ENCODE measurements at places on chromosomes 13 and 19.
A peak's percentile ranks its signal among the peaks of the same experiment; 100 is the strongest.

DNA sequence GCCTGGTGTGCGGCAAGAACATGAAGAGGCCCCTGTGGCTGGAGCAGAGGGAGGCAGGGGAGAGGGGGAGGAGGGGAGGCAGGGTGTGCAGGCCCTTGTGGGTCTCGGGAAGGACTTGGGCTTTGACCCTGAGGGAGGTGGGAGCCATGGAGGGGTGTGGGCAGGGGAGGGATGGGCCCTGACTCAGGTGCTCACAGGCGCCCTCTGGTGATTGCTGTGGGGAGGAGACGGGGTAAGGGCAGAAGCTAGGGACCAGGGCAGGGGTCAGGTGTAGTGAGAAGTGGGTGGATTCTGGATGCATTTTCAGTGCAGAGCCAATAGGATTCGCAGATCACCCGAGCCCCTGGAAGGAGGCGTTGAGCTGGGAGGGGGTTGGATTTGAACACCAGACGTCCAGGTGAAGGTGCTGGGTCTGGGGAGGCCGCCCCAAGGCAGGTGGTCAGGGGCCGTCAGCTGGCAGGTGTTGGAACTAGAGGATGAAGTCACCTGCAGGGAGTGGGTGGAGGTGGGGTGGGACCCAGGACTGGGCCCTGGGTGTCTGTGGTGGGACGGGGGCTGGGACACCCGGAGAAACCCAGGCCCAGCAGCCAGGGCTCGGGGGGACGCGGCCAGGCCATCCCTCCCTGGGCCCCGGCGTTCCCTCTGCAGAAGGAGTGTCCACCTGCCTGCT lies 185.4 kb downstream of the KDM4B start:
- DNase-seq, result no peak

DNA sequence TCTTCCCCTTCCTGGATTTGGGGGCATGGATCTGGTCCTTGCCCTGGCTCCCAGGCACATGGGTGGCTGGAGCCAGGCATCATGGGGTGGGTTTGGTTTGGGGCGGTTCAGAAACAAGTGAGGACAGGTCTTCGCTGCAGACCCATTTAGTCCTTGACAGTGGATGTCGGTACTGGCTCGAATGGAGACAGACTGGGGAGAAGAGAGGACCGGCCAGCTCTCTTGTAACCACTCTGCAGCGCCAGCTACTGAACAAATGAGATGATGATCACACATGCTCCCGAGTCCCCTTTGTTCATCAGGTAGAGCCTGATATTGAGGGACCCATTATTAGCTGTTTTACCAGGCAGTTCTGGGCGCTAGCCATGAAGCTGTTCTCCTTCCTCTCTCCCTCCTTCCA lies 64.5 kb downstream of the CHST8 start:
- no peak for DNase-seq

DNA sequence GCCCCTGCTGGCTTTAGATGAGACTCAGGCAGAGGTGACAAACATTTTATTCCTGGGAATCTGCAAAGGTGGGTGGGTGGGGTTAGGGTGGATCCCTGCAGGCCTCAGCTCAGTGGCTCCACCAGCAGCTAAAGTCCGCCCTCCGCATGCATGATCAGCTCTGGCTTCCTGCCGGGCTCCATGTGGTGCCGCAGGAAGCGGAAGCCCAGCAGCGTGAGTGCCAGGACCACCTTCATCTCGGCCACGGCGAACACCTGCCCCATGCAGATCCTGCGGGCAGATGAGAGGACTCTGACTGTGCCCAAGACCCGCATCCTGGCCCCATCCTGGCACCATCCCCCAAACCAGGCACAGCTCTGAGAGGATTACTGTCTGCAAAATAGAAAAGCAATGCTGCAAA lies 26.3 kb downstream of the CYP4F2 start:
- no peak for DNase-seq

GRCh38 chr19:56155124-56155687 lies 14.1 kb downstream of the ZNF444 start:
- no peak for DNase-seq

DNA sequence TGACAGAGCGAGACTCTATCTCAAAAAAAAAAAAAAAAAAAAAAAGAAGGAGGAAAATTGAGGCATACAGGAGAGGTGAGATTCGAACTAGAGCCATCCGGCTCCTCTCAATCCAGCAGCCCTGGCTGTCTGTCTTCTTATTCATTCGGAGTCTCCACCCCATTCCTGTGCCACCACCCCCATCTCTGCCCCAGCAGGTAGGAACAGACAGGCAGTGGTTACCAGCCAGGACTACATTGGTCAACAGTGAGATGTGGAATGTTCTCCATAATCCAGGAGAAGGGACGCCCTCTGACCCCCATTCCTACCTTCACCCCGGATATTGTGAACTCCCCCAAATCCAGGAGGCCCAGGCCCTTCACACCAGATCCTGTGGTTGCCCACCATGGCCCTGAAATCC lies 6.6 kb upstream of the S1PR2 start:
- no peak for DNase-seq

DNA sequence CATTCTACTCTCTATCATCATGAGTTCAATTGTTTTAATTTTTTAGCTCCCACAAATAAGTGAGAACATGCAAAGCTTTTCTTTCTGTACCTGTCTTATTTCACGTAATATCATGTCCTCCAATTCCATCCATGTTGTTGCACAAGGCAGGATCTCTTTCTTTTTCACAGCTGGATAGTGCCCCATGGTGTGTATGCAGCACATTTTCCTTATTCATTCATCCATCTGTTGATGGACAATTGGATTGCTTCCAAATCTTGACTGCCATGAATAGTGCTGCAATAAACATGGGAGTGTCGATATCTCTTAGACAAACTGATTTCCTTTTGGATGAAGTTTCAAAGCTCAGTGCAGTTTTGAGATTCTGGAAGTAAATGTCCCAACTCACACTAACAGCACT lies 326.9 kb downstream of the FGF9 start:
- no peak for DNase-seq

DNA sequence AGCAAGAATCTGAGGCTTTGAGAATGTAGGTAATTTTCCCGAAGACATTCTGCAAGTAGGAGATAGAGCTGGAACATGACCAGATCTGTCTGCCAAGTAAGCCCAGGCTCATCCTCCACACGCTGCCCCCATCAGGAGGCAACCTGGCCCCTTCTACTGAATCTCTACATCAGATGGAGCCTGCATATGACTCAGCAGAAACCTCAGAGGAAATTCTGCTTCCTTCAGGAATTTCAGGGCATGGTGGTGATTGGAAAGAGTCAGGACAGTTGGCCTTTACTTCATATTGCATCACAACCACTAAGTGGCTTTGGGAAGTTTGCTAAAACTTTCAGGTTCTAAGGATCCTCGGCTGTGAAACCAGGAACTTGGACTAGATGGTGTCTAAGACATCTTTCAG lies 85.2 kb downstream of the LRRC63 start:
- DNase-seq, result no peak

- no peak for DNase-seq
Observed at GRCh38 chr13:68970532-68970931, 1137.1 kb upstream of the ATXN8OS start.

- DNase-seq, result no peak
Observed at GRCh38 chr13:99968521-99969452, 2.8 kb downstream of the ZIC5 start.

DNA sequence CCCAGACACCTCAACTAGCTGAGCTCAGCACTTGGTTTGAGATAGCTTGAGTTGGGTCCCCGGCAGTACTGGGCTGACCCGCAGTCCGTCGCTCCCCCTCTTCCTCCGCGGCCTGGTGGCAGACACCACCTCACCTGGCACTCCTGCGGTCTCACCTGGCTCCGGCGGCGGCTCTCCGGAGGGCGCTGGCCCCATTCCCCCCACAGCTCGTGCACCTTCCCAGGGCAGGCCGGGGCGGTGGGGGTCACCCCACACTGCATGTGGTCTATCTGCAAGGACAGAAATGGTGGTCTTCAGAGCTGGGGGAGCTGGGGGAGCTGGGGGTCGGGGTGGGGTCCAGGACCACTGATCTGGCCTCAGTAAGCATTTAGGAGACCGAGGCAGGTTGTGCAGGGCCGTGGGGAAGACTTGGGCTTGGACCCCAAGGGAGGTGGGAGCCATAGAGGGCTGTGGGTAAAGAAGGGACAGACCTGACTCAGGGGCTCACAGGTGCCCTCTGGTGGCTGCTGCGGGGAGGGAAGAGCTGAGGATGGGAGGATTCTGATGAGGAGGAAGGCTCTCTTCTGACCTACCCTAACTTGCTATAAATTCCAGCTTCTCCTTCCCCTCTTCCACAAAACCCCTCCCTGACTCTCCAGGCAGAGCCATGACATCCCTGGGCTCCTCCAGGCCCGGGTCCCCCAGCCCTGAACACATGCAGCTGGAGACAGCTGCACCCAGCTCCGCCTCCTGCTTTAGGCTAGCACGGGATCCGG lies 6.7 kb upstream of the PLIN4 start:
- no peak for DNase-seq

GRCh38 chr13:85521657-85522056 lies 277.6 kb downstream of the SLITRK6 start:
- peak; percentile 97 for DNase-seq

- DNase-seq, result no peak
Observed at GRCh38 chr13:104691767-104692467, 1625.7 kb upstream of the SLC10A2 start.

DNA sequence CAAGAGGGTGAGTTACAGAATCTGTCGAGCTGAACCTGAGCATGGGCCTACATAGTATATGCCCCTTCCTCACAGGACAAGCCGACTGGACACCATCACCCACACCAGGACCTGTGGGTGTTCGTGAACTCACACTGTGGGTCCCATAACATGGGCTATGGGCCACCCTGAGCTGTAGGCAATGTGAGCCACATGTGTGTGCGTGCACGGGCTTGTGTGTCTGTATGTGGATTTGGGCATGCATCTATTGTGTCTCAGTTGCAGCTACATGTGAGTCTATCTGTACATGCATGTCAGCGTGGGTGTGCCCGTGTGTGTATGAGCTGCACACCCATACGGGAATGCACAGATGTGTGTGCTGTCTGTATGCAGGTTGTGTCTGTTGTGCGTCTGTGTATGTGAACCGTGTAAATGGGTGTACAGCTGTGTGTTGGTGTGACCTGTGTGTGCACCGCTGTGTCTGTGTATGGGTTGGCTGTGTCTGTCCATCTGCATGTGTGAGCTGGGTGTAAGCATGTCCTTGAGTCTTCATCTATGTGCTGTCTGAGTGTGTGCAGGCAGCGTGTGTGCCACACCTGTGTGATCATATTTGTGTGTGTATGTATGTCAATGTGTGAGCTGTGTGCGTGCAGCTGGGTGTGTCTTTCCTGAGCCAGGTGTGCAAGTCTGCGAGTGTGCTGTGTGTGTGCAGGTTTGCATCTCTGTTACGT lies 1.7 kb downstream of the NOTCH3 start:
- no peak for DNase-seq

- no peak for DNase-seq
Observed at GRCh38 chr13:112249644-112250610, 126.2 kb upstream of the SPACA7 start.

DNA sequence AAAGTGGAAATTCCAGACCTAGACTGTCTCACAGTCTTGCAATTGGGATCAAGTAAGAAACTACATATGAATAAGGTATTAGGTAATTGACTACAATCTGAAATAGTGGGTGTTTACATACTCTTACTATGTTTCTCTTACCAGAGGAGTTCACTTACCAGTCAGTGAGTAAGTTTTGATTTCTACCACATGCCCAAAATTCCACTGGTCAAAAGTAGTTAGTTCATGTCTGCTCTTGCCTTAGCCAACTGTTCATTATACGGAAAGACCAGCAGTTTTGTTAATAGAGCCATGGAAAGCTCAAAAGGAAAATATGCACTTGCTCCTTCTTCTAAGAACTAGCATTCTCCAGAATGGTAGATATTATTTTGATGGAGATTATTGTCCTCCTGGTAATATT lies 490.8 kb downstream of the RFC3 start:
- DNase-seq, result no peak

DNA sequence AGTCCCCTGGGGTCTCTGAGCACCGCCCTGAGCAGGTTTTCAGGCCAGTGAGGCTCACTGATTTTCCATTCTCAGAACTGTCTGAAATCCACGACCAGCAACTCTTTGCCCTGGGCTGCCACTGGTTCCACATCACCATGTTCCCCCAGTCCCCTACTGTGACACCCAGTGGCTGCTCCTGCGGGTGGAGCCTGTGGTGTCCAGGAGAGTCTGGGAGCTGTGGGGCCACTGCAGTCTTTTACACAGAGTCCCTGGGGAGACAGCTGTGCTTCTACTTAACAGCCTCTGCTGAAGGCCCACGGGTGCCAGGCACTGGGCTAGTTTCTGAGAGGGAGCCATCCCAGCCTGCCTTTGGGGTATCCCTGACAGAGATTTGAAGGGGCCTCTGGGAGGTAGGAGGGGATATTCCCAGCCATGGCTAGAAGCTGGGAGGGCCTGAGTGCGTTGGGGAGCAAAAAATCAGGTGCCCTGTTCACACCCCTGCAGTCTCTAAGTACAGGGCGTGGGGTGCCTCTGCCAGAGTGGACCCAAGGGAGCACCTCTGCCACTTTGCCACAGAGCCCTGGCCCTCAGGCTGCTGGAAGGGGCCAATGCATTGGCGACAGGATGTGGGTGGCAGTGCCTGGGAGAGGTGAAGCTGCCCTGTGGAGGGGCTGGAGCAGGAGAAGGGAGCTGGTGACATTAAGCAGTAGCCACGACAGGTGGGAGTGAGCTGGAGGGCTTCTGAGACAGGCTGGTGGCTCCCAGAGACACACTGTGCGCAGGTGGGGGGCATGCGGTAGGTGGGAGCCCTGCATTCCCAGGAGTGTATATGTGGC lies 200.2 kb upstream of the ZNF536 start:
- no peak for DNase-seq

DNA sequence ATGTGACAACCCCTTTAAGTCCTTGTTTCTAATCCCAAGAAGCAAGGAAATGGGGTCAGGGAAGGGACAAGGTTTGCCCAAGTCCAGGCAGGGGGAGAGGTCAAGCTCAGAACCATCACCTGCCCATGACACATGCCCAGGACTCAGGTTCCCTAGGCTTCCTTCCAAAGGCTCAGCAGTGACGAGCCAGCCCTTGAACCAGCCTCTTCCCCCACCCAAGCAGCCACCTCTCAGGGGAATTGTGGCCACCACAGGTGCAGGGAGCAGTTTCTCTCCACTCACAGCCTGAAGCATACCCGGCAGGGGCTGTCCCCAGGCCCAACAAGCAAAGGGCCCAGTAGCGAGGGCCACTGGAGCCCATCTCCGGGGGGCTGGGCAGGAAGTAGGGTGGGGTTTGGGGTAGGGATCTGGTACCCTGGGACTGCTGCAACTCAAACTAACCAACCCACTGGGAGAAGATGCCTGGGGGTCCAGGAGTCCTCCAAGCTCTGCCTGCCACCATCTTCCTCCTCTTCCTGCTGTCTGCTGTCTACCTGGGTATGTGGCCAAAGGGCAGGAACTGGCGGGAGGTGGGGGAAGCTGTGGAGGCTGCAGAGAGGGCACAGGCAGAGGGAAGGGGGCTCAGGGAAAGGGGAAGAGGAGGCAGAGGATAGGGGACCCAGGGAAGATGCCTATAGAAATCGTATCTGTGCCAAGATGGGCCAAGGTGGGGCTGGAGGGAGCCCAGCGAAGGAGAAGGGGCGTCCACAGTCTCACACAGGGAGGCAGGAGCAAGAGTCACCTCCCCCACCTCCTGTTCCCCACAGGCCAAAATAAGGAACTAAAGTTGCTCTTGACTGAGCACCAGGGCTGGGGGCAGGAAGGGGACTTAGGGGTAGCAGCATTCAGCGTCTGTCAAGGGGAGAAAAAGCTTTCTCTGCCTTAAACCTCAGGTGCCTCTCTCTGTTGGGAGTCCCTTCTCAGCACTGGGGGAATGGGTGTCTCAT lies at the start of gene CD79A:
Gene CD79A, plus strand, starts transcription at position 433 of the 986 bp plus-strand sequence. Its CDS starts 26 bp downstream, at position 459.
- no peak for DNase-seq
